ENCODE measurements at places on chromosomes 1 and 21.

- no peak for DNase-seq
Observed at GRCh38 chr1:231642618-231643017, 16.0 kb downstream of the DISC1 start.

DNA sequence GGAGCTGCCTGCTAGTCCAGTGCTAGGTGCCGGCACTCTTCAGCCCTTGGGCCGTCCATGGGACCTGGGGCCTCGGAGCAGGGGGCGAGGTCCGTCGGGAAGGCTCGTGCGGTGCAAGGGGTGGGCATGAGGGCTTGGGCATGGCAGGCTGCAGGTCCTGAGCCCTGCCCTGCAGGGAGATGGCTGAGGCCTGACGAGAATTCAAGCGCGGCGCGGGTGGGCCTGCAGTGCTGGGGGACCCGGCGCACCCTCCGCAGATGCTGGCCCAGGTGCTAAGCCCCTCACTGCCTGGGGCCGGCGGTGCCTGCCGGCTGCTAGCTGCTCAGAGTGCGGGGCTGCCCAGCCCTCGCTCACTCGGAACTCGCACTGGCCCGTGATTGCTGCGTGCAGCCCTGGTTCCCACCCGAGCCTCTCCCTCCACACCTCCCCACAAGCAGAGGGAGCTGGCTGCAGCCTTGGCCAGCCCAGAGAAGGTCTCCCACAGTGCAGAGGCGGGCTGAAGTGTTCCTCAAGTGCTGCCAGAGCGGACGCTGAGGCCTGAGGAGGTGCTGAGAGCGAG, 467.0 kb downstream of the AGBL4 start:
- no peak for DNase-seq

- DNase-seq: no peak
Observed at GRCh38 chr1:94989398-94989797, 62.5 kb upstream of the CNN3 start.

DNA sequence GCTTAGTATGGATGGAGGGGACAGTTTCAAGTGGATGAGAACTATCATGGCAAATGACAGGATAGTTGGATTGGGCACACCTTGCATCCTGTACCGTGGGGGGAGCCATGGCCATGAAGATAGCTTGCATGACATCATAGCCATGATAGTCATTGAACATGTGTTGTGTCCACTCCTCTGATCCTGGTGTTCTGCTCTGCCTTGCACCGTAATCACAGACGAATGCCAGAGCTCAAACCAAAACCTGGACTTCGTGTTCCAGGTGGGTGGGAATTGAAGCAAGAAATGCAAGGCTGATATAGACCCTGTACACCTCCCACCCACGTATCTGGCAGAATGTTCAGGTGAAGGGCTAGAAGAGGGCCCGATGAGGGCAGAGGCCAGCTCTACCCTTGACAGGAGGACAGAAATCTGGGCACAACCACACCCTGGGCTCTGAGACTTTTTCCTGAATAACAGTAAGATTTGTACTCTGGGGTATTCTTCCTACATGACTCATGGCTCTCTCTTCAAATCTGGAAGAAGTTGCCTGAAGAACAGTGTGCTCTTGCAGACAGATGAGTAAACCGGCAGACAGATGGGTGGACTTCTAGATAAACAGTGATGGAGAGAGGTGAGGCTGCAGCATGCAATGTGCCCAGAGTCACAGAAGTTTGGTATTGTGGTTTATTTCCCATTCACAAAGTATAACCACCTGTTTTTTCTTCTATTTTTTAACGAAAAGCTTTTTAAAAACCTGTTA, 45.0 kb downstream of the KCNJ6 start:
- no peak for DNase-seq

- no peak for DNase-seq
Observed at GRCh38 chr1:163785868-163786405, 464.2 kb downstream of the NUF2 start.

DNA sequence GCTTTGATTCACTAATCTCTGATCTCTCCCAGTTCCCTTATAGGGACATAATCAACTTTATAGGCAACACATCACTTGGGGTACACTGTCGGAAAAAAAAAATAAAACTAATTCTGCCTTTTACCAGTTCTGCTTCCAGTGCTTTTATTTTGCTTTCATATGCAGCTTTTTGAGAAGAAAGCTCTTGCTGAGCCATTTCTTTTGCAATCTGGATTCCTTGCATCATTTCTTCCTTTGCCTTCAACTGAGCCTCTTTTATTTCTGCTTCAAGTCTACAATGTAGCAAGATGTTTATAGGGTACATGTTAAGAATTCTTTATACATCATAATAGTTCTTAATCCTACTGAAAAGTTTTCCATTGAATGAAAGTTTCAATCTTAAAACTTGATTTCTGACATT, 30.6 kb downstream of the KIF14 start:
- DNase-seq: no peak
